ENCODE measurements at places on chromosomes 1 and 21. TPM values are rescaled to one million over a fixed set of nuclear protein-coding genes. Genes with fewer than 3 reads are reported as not detected.
A peak's percentile ranks its signal among the peaks of the same experiment; 100 is the strongest.

DNA sequence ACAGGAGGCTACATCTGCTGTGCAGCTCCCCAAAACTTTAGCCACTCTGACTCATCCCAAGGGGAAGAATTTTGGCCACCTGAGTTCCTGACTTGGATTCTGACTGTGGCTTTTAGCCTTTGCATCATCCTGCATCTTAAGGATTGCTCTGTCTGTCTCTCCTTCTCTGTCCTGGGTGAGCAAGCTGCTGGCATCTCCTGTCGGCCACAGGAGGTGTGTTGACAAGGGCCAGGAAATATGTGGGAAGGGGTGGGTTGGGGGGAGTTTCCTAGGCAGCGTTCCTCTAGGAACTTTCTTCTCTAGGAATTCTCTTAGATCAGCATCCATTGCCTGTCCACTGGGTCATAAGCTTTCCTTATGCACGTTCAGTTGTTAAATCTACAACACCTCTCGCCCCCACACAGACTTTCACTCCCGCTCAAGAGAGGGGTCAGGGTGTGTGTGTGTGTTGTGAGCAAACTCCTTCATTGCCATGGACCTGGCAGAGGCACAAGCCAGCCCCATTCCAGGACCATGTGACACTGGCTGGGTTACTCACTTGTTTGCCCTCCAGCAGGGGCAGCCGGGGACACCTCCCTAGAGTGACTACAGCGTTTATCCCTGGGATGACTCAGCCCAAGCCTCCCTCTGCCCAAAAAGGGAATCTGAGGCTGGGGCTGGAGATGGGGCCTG is 145.0 kb upstream of the DUSP10 start:
- H3K36me3 ChIP-seq, result no peaks in the 10 kb centered on the region
- no peaks in the 10 kb centered on the region for H3K4me1 ChIP-seq
- no peak for DNase-seq
- no peak overlapping the region for H3K4me3 ChIP-seq
- H3K27me3 ChIP-seq, result peaks cover 3% of the 10 kb centered on the region

DNA sequence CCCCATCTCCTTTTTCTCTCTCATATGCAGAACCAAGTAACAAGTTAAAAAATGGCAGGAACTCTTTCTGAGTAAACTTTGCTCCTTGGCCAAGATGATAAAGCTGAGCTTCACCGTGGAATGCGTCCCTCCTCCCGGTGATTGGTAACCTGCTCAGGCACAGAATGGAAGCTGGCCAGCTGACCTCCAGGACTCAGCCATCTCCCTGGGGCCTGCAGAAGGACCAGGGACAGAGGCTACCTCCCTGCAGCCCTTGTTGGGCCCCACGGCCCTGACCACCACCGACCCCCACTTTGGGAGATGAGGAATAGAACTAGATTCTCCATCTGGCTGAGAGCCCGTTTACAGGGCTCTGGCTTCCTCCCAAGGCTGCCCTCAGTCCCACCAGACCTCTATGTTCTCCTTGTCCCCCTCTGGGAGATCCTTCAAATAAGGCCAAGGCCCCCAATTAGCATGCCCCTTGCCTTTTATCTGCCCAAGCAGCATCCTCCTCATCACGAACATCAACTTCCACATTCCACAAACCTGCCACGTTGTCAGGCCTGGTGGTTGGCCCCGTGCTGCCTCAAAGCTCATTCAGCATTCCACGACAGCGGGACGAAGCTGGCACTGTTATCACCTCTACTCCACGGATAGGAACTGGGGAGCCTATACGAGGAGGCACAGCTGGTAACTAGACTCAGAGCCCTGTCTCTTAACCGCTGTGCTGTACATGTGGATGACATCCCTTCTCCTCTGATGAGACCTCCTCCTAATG is 74.2 kb downstream of the CD34 start:
- H3K27me3 ChIP-seq, result no peaks in the 10 kb centered on the region
- peaks cover 97% of the 10 kb centered on the region for H3K4me1 ChIP-seq
- H3K36me3 ChIP-seq, result no peaks in the 10 kb centered on the region
- H3K27ac ChIP-seq, result peak overlapping the region; percentile 70
- H3K4me3 ChIP-seq, result no peak overlapping the region
- DNase-seq, result no peak

DNA sequence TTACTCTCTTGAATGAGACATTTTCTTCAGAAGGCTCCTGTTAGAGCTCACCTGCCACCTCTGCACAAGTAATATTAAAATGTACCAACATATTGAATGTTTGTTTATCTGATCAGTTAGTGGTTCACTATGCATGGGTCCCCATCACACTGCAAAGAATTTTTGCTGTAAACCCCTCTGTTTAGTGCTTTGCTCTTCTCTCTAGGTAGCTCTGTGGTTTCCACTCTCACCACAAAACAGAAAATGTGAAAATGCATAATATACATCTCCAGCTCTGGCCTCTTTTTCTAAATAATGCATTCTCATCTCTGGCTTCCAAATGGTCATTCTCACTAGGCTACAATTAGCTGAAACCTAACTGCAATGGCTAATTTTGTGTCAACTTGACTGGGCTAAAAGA is 176.7 kb downstream of the TRIM33 start:
- peak; percentile 31 for DNase-seq
- H3K4me1 ChIP-seq, result peaks cover 98% of the 10 kb centered on the region
- peak overlapping the region; percentile 91 for H3K27ac ChIP-seq
- peak overlapping the region; percentile 76 for H3K4me3 ChIP-seq

DNA sequence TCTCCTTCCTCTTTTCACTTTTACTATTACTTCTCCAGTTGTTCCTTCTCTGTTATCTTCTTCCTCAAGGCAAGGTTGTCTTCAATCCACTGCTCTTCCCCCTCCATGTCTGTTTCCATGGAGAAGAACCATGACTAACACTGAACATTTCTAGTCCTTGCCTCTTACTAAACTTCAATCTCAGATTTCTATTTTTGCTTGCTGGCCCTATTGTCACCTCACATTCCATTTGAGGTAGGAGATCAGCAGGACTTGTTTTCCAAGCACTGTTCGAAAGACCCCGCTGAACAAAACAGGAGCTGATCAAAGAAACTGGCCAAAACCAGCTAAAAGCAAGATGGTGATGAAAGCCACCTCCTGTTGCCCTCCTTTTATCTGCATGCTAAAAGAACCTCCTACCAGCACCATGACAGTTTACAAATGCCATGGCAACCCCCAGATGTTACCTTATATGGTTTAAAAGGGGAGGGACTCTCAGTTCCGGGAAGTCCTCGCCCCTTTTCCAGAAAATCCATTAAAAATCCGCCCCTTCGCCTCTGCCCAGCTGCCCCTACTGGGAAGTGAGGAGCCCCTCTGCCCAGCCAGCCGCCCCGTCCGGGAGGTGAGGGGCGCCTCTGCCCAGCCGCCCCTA is 22.6 kb downstream of the GON4L start:
- peaks cover 6% of the 10 kb centered on the region for H3K36me3 ChIP-seq
- no peak overlapping the region for H3K4me3 ChIP-seq
- peaks cover 2% of the 10 kb centered on the region for H3K27me3 ChIP-seq
- peaks cover 52% of the 10 kb centered on the region for H3K4me1 ChIP-seq

DNA sequence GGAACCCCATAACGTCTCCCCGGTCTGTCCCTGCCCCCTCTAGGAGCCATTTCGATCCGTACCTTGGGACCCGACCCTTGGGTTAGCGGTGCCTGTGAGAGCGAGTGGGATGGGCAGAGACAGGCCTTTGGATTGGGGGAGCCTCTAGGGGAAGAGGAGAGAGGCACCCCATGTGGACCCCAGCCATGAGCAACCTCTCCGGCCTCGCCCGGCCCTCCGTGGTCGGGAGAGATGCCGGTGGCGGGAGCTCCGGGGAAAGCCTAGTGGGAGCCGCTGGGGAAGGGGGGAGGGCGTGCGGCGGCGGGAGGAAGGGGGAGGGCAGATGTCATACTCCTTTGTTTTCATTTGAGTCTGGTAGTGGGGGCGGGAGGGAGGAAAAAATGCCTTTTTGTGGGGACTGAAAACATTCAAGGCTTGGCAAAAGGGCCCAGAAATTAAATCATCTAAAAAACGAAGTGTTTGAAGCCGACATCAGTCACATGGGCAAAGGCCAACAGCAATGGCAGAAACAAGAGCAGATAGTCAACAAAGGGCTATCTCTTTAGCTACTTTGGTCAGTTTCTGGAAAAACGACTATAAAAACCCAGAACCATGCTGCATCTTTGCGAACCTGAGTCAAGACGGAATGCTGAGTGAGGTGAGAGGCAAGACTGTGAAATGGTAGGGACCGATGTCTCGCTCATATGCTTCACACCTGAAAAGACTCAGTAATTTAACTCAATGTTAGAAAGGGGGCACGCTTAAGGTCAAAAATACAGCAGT is 758 bp downstream of the PTBP2 start:
- peaks cover 8% of the 10 kb centered on the region for H3K36me3 ChIP-seq
- H3K27ac ChIP-seq, result peak overlapping the region; percentile 96
- peaks cover 33% of the 10 kb centered on the region for H3K4me1 ChIP-seq
- H3K27me3 ChIP-seq, result peaks cover 4% of the 10 kb centered on the region
- H3K4me3 ChIP-seq, result peak overlapping the region; percentile 93
- DNase-seq, result peak; percentile 12

GRCh38 chr1:39269349-39269748 is 64.9 kb downstream of the MACF1 start:
- no peak for DNase-seq
- no peaks in the 10 kb centered on the region for H3K27me3 ChIP-seq
- peaks cover 90% of the 10 kb centered on the region for H3K4me1 ChIP-seq
- no peak overlapping the region for H3K4me3 ChIP-seq
- H3K27ac ChIP-seq, result peak overlapping the region; percentile 87

Gene HRNR
- not detected for polyA plus RNA-seq
